CD8-positive, alpha-beta memory T cell (primary cell): ENCODE measurements at places on chromosomes 11 and 22. TPM values are rescaled to one million over a fixed set of nuclear protein-coding genes. Genes with fewer than 3 reads are reported as not detected.

The HBG2 gene
- not detected for polyA plus RNA-seq

The ZBED4 gene
- 11.1 TPM for polyA plus RNA-seq

The GGTLC3 gene
- not detected for polyA plus RNA-seq

The KCNJ1 gene
- polyA plus RNA-seq: not detected

The XKR3 gene
- not detected for polyA plus RNA-seq

The SCUBE2 gene
- polyA plus RNA-seq: not detected

The RPLP2 gene
- 3,158 TPM for polyA plus RNA-seq

The CPT1A gene
- polyA plus RNA-seq: 9.8 TPM

The C11orf98 gene
- polyA plus RNA-seq: 118 TPM

The NPTXR gene
- 1.0 TPM for polyA plus RNA-seq

The PLA2G3 gene
- not detected for polyA plus RNA-seq

The MRPL23 gene
- 9.3 TPM for polyA plus RNA-seq

The LRRN4CL gene
- not detected for polyA plus RNA-seq

The ROM1 gene
- polyA plus RNA-seq: 1.7 TPM

The RRP8 gene
- 21.1 TPM for polyA plus RNA-seq

The GRAMD1B gene
- 2.1 TPM for polyA plus RNA-seq

The TSPAN18 gene
- polyA plus RNA-seq: 15.1 TPM

The PRR33 gene
- polyA plus RNA-seq: 0.17 TPM

The TIMP3 gene
- polyA plus RNA-seq: not detected

The SPON1 gene
- polyA plus RNA-seq: 2.0 TPM

The MYO18B gene
- 0.06 TPM for polyA plus RNA-seq
